ENCODE measurements at places on chromosomes 5 and 9.

- DNase-seq: no peak
Observed at GRCh38 chr5:6398570-6399230, 20.4 kb upstream of the MED10 start.

- no peak for DNase-seq
Observed at GRCh38 chr5:119302916-119303897, 52.6 kb upstream of the TNFAIP8 start.

- DNase-seq: no peak
Observed at GRCh38 chr9:122797316-122798063, 2.4 kb upstream of the OR1K1 start.

GRCh38 chr5:164306662-164307061, 801.2 kb downstream of the MAT2B start:
- DNase-seq: no peak

DNA sequence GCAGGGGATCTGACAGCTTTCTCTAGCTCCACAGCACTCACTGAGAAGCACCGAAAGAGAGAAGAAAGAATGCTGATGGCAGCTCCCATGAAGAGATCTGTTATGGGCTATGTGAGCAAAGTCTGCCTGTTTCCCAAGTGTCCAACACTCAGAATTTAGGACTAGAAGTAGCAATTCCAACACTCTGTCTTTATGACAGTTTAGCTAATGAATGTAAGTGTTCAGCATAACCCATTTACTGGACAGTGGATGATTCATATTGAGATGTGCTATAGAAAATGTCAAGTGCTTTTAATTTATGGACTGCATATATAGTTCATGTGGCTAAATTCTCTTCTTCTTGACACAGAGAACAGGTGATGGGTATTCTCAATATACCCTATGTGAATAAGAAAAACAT, 683.1 kb upstream of the ZNF608 start:
- no peak for DNase-seq

- DNase-seq: no peak
Observed at GRCh38 chr9:127035423-127035822, 87.0 kb downstream of the ANGPTL2 start.

GRCh38 chr9:135076143-135076875, 11.2 kb upstream of the OLFM1 start:
- DNase-seq: no peak

GRCh38 chr9:130042885-130043653, at the start of gene FNBP1:
TSS of gene FNBP1 (minus strand) at chr9:130043189. CDS start at chr9:130042975, 214 bp downstream.
- peak; percentile 87 for DNase-seq

GRCh38 chr5:90096415-90097081, 313.0 kb downstream of the CETN3 start:
- DNase-seq: no peak

- DNase-seq: no peak
Observed at GRCh38 chr9:3920604-3921582, 379.0 kb downstream of the GLIS3 start.
